ENCODE measurements at places on chromosomes 3 and 15.

DNA sequence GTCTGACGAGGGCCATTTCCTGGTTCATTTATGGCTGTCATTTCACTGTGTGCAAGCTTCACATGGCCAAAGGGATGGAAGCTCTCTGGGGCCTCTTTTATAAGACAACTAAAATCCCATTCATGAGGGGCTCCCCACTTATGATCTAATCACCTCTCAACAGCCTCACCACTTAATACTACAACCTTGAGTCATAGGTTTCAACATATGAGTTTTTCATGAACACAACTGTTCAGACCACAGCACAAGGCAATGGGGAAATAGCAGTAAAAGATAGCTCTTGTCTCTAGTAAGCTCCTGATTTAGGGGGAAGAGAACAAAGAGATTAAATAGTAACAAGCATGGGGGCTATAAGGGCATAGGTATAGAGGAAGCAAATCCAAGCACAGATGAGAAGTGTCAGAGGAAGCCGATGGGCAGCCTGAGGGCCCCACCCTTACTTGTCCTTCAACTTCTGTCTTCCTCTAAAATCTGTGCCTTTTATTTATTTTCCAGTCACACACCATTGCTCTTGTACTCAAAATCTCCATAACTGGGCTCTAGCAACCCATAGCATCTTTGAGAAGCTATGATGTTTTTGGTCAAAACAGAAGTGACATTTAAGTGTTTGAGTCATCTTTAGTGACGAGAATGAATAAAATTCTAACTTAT lies 329.1 kb downstream of the UNC13C start:
- no peak for DNase-seq

- DNase-seq, result no peak
These were observed at the start of gene CPNE9 for GRCh38 chr3:9703736-9704346. CPNE9 (plus strand) TSS chr3:9703833; CDS start chr3:9703997, 164 bp downstream.

GRCh38 chr3:157906627-157907026 lies 199.6 kb downstream of the SHOX2 start:
- DNase-seq, result no peak

GRCh38 chr3:95813244-95813643 lies 1001.1 kb upstream of the EPHA6 start:
- no peak for DNase-seq

DNA sequence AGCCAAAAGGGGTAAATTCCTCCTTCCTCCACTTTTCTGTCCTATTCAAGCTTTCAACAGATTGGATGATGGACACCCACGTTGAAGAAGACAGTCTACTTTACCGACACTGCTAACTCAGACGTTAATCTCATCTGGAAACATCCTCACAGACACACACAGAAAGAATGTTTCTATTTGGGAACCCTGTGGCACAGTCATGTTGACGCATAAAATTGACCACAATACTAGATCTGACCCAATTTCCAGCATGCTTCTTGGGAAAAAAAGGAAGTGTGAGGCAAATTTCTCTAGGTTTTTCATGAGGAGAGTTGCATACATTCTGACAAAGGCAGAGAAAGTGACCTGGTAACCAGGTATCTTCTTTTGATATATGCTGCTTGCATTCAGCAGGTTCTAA lies 594.1 kb downstream of the FGF12 start:
- DNase-seq, result no peak

- peak; percentile 17 for DNase-seq
These were observed 36.1 kb downstream of the NSMCE3 start for GRCh38 chr15:29233566-29233965.

GRCh38 chr15:43518197-43518761 lies 871 bp downstream of the MAP1A start:
- DNase-seq, result peak; percentile 58

GRCh38 chr3:157493627-157494550 lies 9.3 kb downstream of the VEPH1 start:
- DNase-seq, result peak; percentile 15

- no peak for DNase-seq
These were observed 270.8 kb downstream of the OPA1 start for GRCh38 chr3:193863657-193864357.

- DNase-seq, result no peak
These were observed 113.7 kb downstream of the LRIG1 start for GRCh38 chr3:66386925-66387650.

- no peak for DNase-seq
These were observed 186.4 kb downstream of the ADAMTS9 start for GRCh38 chr3:64501298-64501906.

GRCh38 chr3:171649267-171649666 lies 161.0 kb downstream of the PLD1 start:
- DNase-seq, result no peak

DNA sequence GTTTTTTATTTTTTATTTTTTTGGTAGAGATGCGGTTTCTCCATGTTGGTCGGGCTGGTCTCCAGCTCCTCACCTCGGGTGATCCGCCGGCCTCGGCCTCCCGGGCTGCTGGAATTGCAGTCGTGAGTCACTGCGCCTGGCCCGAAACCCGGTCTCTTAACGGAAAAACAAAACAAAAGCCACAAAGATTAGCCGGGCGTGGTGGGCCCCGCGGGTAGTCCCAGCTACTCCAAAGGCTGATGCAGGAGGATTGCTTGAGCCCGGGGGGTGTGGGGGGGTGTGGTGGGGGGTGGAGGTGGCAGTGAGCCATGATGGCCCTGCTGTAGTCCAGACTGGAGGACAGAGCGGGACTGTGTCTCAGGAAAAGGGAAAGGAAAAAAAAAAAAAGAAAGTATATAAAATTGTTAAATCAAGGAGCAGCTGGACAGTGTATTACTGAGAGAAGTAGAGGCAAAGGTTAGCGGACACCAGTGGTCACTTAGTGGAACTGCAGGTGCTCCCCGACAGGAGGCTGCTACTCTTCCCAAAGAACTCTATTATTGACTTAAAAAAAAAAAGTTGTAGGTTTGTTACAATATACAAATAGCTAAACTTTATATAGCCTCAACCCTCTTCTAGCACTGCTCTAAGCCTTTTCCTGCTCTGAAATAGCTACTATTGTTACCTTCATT lies 30.3 kb upstream of the TUBGCP5 start:
- DNase-seq, result peak; percentile 53

GRCh38 chr3:31004025-31004678 lies 109.7 kb upstream of the GADL1 start:
- DNase-seq, result peak; percentile 38

DNA sequence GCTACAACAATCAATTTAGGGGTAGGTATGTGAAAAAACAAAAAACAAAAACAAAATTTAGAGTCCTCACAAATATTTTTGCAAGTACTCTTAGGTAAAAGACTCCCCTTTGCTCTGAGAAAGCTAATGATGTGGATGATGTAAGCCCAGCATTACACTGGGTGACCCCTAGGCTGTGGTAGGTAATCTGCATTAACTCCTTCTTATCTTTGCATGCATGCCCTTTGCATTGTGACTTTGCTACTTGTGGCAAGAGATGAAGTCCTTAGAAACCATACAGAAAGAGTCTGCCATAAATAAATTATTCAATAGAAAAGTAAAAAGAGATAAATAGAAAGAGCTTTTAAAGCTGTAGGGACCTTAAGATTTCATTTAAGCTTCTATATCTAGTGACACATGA lies 159.7 kb upstream of the MBNL1 start:
- no peak for DNase-seq

DNA sequence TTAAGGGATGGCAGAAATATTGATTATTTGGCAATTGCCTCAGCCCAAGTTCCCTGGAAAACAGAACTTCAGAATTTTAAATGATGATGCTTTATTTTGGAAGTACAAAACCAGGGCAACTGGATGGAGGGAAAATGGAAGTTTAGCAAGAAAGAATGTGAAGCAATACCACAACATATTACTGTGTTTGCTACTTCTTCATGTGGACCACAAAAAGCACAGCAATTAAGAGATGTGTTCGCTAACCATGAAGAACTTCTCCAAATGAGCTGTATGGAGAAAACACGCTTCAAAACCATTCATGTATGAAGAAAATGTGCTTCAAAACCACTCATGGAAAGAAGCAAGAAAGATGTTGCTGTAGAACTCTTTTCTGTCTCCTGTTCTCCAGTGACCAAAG lies 64.7 kb upstream of the ARL6 start:
- DNase-seq, result no peak

DNA sequence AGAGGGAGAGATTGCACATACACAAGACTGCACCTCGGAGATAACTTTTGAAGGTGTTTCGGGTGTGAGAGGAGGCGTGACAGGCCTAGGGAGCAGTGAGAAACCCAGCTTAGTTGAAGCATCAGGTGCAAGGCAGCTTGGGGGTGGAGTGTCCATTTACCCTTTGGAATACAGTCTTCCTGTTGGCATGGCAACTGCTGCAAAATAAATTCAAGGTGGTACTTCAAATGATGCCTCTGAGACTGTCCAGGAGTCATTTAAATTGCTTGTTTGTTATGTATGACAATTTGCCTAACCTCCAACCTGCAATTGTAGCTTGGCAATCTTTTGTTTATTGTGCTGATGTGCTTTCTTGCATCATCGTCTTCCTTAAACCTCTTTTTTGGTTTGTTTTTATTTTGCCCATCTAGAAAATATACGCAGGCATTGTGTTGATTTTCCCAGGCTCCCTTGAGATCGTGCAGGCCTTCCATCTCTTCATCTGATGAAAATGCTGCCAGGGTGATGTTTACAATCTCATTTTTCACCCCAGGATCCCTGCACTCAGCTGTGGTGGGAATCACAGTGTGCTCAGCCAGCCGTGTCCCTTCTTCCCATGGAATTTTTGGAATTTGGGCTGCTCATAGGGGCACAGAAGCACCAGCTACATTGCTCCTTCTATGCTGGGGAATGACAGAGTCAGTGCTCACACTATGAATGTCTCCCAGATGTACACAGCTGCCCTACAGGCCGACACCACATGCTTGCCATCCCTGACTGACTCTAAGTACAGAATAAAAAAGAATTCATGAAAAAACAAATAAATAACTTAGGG lies 583.1 kb upstream of the CFAP20DC start:
- no peak for DNase-seq

DNA sequence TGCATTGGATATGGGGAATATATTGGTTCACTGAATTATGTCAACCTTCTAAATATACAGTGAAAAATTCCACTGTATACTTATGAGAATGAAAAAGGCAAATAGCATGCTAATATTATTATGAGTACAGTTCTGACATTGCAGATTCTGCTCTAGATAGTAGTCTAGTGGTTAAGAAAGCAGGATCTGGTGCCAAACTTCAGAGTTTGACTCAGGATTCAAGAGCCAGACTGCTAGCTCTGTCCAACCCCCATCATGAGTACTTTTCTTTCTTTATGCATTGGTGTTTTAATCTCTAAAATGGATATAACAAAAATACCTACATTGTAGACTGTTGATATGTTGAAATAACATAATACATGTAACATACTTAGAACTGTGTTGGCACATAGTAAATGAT lies 57.3 kb upstream of the PLSCR4 start:
- no peak for DNase-seq

DNA sequence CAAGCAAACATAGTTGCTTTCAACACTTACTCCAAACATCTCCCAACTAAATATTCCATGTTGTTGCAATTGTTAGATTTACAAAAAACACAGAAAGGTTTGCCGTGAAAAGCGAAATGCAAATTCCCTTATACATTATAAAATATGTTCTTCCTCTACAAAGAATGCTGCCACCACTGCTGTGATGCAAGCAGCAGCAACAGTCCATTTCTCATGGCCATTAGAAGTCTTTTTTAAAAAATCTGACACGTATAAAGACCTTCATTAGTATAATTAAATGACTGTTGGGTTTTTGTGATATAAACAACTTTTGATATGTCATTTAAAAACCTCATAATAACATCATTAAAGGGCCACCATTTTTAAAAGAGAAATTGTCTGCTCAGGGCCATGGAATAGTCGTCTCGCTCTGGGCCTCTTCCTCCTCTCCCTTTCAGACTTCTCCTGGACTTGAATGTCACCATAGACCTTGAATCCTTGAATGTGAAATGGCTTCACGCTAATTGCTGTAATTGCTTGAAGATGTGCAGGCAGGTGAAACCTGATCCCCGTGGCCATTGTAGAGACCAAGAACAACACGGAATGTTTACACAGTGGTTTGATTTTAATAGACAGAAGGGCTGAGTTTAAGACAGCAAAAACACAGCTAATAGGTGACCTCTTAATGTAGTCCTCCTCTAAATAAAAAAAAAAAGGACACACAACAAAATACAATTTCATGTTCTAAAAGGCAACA lies 450.4 kb downstream of the FOXP1 start:
- DNase-seq, result no peak

DNA sequence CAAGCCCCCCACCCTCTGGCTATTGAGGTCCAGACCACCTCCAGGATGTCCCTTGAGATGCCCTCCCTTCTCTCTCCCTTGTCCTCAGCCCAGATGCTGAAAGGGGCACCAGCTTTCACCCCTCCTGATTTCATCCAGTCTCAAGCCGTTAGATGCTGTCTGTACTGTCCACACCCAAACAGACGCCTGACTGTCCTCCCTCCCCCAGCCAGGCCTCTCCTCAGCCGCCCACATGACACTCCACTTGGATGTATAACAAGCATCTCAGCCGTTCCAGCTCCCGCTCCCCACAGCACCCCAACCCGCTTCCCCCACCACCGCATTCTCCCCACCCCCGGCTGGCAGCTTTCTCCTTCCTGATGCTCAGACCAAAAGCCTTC lies 25.0 kb upstream of the CYP11A1 start:
- no peak for DNase-seq

DNA sequence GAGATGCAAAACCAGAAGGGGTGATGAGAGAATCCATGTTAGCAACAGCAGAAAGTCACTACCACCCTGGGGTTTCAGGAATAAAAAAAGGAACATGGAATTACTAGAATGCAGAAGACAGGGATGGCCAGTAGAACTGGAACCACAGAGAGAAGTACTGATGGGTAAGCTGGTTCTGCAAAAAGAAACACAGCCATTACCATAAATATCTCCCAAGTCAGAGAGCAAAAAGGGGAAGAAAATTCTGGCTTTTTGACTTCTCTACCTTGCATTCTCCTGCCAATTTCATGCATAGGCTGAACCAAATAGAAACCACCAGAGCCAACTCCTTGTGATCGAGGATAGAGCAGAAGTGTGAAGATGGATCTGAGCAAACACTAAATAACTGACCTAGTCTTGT lies 550.4 kb upstream of the NAALADL2 start:
- DNase-seq, result no peak

GRCh38 chr15:60751985-60752952 lies 273.3 kb upstream of the ICE2 start:
- no peak for DNase-seq

- DNase-seq, result no peak
These were observed 44.5 kb downstream of the LRRFIP2 start for GRCh38 chr3:37129871-37130270.

GRCh38 chr15:63908991-63909390 lies 75.2 kb upstream of the HERC1 start:
- no peak for DNase-seq

GRCh38 chr15:99981191-99981647 lies 248.0 kb upstream of the LYSMD4 start:
- no peak for DNase-seq

DNA sequence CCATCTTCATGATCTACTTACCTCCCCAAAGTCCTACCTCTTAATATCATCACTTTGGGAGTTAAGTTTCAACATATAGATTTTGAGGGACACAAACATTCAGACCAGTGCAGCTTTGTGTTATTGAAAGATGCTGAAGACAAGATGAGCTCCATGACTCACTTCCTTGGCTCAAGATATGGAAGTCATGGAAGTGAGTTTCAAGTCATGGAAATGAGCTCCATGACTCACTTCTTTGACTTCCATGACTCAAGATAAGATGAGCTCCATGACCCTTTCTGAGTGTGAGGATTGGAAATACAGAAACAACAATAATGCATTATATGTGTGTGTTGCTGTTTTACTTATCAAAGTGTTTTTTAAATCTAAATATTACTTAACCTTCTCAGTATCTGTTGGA lies 170.2 kb upstream of the TPRG1 start:
- peak; percentile 39 for DNase-seq

GRCh38 chr15:63476229-63476632 lies 28.2 kb upstream of the USP3 start:
- DNase-seq, result peak; percentile 79

GRCh38 chr3:31968369-31968926 lies 12.6 kb downstream of the OSBPL10 start:
- peak; percentile 35 for DNase-seq
